ENCODE measurements at places on chromosomes 13 and 19.

DNA sequence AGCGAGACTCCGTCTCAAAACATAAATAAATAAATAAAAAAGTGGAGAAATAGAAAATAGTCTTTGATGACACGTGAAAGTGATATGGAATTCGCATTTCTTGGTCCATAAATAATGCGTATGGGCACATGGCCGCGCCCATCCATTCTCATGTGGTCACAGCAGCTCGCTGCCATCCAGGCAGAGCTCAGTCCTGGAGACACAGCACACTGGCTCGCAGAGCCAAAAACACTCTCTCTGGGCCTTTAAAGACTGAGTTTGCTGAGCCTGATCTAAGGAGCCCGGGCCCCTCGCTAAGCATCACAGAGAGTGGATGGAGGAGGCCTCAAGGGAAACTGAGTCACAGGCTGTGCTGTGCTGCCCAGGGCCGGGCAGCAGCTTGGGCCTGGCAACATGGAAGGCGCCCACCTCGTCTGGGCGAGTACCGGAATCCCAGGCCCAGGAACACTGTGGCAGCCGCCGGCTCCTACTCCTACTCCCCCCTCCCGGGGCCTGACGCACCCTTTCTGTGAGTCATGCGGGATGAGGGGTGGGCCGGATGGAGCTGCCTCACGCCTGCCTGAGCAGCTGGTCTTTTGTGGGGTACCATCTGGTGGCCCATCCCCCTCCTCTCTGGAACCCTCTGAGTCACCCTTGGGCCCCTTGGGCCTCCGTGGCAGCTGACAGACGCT is 28.9 kb upstream of the CACTIN start:
- no peak for DNase-seq

DNA sequence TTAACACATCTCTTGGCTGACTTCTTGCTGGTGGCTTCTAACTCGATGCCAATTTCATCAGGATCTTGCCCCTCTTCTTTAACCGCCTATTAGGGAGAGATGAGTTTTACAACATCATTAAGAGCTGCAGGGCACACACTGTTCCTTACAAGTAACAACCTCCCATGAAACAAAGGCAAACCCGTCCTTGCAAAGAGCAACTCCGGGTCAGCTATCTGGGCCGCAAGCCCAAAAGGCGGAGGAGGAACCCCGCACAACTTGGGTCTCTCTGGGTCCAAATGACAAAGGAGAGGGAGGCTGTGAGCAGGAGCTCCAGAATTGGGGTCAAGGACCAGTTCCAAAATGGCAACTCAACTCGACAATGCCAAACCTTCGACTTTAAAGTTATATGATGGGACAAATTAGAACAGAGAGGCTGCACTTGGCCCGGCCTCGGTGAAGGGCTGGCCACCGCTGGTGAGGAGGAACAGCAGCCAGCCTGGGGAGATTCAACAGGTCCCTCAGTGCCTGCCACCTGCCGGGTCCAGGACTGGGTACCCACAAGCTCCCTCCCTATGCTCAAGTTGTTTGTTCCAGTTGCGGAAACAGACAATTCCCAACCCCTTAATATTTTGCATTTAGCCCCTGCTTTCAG is 1.1 kb downstream of the SAFB2 start:
- DNase-seq, result peak; percentile 59

DNA sequence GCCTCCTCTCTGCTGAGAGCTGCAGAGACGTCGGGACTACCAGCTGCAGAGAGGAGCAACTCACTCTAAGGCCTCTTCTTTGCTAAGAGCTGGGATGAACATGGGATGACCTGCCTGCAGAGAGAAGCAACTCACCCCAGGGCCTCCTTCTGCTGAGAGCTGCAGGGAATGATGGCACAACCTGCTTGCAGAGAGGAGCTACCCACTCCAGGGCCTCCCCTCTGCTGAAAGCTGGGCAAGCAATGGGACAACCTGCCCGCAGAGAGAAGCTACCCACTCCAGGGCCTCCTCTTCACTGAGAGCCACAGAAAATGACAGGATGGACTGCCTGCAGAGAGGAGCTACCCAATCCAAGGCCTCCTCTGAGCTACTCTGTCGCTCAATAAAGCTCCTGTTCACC is 6.9 kb upstream of the MLLT1 start:
- no peak for DNase-seq

- no peak for DNase-seq
Observed at GRCh38 chr19:50412419-50412818, 6.3 kb upstream of the SPIB start.

DNA sequence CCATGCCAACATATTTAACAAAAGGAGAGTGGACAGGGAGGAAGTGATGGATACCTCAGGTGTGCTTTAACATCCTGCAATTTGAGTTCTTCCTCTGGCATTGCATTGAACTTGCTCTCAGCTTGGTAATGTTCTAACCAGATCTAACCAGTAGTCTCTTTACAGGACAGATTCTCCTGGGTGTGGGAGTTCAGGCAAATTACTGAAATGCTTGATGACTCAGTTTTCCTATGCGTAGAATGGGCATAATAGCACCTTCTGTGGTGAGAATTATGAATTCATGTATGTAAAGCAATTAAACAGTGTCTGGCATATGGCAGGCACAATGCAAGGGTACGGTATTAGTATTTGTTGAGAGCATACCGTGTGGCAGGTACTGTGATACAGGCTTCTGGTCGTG is 3.6 kb downstream of the AKAP11 start:
- no peak for DNase-seq

DNA sequence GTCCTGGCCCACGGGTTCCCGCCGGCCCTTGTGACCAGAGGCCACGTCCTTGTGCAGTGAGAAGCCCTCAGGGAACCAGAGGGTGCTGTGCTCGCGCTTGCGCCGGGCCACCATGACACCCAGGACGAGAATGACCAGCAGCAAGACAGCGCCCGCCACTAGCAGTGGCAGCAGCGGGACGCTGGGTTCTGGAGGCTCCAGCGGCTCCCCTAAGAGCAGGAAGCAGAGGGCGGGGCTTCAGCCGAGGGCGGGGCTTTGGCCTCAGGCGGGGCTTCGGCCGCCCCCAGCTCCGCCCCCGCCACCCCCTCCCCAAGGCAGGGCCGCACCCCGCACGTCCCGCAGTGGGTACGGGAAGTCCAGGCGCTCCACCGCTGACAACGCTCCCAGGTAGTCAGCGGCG is 30.4 kb downstream of the NOTCH3 start:
- no peak for DNase-seq

DNA sequence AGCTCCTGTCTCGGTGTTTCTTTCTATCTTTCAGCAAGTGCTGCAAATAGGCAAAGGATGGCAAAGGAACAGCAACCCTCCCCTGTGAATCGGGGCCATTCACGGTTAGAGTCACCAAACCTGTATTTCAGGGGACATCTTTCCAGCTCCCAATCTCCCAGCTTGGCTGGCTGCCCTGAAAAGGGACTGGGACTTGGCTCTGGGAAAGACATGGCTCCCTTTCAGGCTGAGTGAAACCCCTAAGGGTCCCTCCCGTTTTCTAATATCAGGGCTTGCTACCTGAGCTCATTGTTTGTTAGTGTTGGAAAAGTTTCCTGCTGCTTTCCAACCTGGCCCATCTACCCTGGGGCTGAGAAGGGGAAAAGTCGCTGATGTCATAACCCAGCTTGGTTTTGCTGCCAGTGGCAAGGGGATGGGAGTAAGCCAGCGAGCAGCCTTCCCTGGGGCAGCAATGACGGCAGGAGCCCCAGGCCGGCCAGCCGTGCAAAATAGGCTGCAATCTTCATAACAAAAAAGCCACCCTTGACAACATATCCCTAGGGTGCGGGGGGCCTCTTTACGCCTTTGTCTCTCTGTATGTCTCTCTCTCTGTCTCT is 29.9 kb downstream of the SERP2 start:
- no peak for DNase-seq

DNA sequence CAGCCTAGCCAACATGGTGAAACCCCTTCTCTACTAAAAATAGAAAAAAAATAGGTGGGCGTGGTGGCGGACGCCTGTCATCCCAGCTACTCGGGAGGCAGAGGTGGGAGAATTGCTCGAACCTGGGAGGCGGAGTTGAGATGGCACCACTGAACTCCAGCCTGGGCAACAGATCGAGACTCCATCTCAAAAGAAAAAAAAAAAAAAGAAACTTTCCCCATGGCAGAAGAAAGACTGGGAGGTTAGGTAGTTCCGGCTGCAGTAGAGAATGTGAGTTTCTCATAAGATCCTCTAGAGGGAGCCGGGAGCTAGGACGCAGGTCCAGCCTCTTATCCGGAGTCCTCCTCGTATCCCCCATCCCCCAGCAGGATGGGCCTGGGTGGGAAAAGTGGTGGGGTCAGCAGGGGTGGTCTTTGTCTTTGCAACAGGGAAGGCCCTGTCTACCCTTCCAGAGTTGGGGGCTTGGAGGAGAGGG is 13.2 kb upstream of the CREB3L3 start:
- DNase-seq, result no peak

DNA sequence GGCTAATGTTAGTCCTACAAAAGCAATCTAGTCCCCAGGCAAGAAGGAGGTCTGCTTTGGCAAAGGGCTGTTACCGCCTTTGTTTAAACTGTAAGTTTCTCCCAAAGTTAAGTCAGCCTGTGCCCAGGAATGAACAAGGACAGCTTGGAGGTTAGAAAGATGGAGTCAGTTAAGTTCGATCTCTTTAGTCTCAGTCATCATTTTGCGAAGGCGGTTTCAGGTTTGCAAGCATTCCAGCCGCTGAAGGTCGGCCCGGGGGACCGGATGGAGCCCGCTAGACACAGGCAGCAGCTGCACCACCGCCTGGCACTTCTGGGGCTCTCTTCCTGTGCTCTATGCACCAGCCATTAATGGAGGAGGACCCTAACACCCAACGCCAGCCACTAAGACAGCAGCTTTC is 91.3 kb downstream of the STK24 start:
- DNase-seq, result no peak

Data from nucleus accumbens (tissue), 56 donors.